ENCODE measurements at places on chromosomes 4 and X. TPM values are rescaled to one million over a fixed set of nuclear protein-coding genes. Genes with fewer than 3 reads are reported as not detected.

The DMRTC1 gene
- not detected for total RNA-seq

- DNase-seq, result no peak
Measured at GRCh38 chrX:13898083-13898482, 81.2 kb upstream of the GPM6B start.

DNA sequence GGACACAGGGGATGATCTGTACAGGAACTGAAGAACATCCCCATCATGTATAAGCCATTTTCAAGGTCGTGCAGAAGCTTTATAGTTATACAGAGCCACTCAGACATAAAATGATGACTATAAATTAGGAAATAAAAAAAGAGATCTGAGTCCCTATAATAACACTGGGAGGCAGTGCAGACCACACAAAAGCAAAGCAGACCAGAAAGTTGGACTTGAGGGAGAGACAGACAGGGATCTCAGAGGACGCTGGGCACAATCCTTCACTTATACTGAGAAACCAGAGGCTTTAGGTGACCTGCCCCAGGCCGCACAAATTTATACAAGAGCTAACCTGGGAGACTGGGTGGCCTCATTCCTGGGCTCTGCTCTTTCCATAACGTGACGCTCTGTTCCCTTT is 70.5 kb downstream of the HADH start:
- no peak for DNase-seq

GRCh38 chrX:45524296-45524695 is 323.6 kb upstream of the DIPK2B start:
- DNase-seq, result no peak

The CTAG1B gene
- total RNA-seq, result not detected

- DNase-seq, result no peak
Measured at GRCh38 chr4:140472156-140472555, 25.9 kb downstream of the MGAT4D start.

GRCh38 chr4:9716093-9716492 is 65.3 kb upstream of the DRD5 start:
- DNase-seq, result no peak

The PRDX4 gene
- 40.7 TPM for total RNA-seq

DNA sequence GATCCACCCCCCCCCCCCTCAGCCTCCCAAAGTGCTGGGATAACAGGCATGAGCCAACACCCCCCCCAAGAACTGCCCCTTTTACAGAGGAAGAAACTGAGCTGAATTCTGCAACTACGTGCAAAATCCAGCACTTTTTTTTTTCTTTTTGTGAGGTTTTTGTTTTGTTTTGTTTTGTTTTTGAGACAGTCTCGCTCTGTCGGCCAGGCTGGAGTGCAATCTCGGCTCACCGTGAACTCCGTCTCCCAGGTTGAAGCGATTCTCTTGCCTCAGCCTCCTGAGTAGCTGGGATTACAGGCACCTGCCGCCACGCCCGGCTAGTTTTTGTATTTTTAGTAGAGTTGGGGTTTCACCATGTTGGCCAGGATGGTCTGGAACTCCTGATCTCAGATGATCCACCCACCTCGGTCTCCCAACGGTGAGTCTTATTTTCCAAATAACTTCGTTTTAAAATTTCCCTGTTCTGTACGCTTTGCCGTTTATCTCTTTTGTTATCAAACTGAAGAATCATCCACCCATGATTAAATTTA is 4.9 kb downstream of the CRLF2 start:
- no peak for DNase-seq

DNA sequence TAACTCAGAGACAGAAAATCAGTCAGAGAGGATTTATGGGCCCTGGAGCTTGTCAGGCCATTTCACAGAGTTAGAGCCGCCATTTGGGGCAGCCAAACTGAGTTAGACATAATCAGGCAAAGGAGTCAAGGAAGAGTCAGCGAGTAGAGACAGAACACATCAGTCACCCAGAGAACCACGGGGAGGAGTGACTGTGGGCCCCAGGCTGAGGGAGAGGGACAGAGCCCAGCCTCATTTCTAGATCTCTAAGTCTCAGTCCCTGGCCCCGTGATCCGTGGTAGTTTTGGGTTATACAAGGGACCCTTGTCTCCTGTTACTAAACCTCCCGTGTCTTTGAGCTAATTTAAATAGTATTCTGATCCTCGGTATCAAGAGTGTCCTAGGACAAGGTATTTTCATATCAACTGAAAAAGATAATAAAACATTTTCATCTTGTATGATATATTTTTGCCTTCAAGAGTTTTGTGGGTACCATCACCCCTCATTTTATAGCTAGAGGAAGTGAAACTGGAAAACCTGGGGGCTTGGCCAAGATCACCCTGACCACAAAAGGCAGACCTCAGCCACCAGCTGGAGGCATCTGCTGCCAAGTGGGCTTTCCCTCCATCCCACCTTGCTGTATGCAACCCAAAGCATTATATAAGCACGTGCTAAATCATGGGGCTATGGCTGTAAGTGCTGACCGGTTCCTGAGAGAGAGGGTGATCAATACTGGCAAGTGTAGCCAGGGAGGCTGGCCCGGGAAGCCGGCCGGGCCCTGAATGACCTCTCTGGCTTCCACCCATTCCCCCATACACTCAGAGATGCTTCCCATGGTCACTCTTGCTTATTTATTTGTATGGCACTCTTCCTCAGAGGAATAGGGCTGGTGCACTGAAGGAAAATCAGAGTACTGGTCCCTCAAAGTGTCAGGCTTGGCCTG is 204.1 kb downstream of the BCOR start:
- no peak for DNase-seq

DNA sequence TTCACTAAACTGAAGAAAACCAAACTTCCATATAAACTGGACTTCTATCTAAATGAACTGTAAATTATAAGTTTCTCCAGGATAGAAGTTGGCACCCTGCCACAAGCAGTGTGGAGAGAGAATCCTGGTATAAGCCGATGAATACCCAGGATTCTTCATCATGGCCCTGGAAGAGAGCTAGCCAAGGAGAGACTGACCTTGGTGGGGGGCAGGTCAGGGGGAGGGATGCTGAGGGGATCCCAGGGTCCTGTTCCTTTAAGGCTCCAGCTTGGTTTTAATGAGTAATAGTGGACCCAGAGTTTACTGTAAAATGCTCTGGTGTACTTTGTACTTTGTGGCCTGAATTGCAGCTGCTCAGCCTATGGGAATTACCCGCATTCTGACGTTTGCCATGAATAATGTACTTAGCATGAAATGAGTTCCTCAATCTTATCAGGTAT is 16.9 kb downstream of the RASSF6 start:
- no peak for DNase-seq

- no peak for DNase-seq
Measured at GRCh38 chrX:9988762-9989161, 21.6 kb downstream of the CLDN34 start.

DNA sequence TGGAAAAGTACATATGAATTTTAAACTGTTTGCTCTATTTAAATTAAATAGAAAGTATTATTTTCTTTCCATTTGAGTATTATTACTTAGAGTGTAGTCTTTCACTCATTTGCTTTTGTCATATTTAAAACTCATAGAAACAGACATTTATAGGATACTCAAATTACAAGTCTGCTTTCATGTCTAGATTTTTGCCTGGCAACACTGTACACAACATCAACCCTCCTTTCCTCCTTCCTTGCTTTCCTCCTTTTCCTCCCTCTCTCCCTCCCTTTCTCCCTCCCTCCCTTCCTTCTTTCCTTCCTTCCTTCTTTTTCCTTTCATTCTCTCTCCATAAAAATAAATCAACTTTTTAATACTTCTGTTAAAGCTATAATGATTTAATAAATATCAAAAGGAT is 2361.2 kb downstream of the ARAP2 start:
- no peak for DNase-seq

The SPANXN3 gene
- total RNA-seq, result not detected

- no peak for DNase-seq
Measured at GRCh38 chrX:113828470-113828869, 755.4 kb upstream of the HTR2C start.

- no peak for DNase-seq
Measured at GRCh38 chr4:168637872-168638756, 141.3 kb downstream of the PALLD start.

Data from gastrocnemius medialis (tissue), 4 donors.